ENCODE measurements at places on chromosomes 11 and 22. TPM values are rescaled to one million over a fixed set of nuclear protein-coding genes. Genes with fewer than 3 reads are reported as not detected.

GRM5 gene
- not detected for total RNA-seq

HTR3B gene
- total RNA-seq: not detected

BARX2 gene
- total RNA-seq: 0.12 TPM

ME3 gene
- total RNA-seq: 0.30 TPM

GRCh38 chr11:30741039-30741550 is 154.9 kb upstream of the MPPED2 start:
- DNase-seq: no peak

- no peak for DNase-seq
These were observed 89.0 kb upstream of the BLID start for GRCh38 chr11:122205036-122205435.

DNA sequence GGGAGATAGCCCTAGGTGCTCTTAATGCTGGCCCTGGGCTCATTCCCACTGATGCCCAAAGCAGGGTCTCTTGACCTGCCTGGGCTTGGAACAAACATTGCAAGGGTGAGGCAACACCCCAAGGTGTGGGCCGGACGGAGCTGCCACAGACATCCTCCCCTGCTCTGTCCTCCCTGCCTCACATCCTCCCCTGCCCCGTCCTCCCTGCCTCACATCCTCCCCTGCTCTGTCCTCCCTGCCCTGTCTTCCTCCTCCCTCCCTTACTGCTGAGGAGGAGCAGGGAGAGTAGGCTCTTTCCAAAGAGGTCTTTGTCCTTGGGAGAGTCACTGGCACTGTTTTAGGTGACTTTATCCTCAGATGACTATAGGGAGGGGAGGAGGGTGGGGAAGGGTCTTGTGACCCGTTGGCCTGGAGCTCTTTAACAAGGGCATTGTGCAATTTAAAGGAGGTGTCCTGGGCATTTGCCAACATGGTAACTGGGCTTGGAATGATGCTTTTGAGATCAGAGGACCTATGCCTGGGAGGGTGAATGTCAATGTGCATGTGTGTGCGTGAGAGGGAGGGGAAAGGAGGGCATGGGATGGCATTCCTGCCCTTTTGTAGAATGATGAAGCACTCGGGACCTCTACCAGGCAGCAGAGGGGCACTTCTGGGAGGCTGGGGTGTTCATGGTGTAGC is 700 bp downstream of the FAM180B start:
- DNase-seq: no peak

- peak; percentile 85 for DNase-seq
These were observed 20.7 kb downstream of the SUSD2 start for GRCh38 chr22:24201681-24202614.

DNA sequence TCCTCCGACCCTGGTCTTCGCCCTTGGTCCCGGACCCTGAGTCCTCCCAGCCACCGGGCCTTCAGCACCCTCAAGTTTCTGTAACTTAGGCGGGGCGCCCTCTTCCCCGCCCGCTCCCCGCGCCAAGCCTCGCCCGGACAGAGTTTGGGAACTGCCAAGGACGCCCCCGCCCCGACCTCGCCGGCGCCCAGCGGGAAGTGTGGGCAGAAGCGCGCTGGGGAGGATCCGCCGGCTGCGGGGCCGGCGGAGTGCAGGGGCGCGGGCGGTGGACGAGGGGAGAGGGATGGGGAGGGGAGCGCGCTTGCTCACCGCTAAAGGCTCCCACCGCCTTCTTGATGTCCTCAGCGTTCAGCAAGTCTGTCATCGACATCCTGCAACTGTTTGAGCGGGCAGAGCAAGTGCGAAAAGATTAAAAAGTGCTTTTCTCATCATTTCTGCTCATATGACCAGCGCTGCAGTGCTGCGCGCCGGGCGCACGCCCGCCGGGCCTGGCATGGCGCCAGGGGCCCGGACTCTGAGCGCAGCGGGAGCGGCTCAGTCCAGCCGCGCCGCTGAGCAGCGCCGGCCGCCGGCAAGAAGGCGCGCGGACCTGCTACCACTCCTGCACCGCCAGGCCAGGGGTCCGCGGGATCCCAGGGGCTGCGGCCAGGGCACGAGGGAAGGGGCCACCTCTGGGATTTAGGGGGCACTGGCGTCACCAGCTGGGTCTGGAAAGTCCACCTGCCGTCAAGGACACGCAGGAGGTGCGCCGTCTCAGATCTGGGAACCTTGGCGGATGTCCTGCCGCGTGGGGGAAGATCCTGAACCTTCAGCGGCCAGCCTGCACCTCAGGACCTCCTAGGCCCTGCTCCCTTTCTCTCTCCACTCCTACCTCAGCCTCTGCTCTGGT is at the start of gene PVALB:
Gene PVALB (minus strand): TSS at position 400 of the 889 bp plus-strand sequence. CDS start 30 bp downstream, at position 370.
- DNase-seq: no peak

DNA sequence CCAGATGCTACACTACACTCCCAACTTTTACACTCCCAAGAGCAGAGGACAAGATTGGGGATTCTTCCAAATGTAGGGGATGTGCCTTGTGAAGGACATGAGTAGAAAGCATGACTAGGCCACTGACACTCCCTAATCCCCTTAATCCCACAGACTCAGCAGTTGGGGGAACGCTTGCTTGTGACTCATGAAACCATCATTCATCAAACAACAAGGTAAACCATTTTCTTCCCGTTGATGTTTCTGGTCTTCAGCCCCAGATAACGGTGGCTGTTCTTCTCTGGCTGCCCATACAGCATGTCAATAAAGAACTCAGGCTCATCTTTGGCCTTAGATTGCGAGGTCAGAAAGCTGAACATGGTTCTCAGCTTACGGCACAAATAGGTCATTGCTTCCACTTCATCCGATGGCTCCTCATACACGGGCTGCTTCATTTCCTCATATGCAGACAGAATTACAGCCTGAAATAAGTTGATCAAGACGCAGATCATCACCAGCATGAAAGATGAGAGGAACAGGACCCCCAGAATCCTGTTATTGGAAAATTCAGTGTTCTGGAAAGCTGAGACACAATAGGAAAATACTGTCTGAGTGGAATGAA is 6.4 kb upstream of the CDPF1 start:
- DNase-seq: no peak

GRCh38 chr11:26331911-26332571 is at the start of gene ANO3:
TSS of gene ANO3 (plus strand) at chr11:26332130. CDS start at chr11:26332276, 146 bp downstream.
- DNase-seq: no peak

DNA sequence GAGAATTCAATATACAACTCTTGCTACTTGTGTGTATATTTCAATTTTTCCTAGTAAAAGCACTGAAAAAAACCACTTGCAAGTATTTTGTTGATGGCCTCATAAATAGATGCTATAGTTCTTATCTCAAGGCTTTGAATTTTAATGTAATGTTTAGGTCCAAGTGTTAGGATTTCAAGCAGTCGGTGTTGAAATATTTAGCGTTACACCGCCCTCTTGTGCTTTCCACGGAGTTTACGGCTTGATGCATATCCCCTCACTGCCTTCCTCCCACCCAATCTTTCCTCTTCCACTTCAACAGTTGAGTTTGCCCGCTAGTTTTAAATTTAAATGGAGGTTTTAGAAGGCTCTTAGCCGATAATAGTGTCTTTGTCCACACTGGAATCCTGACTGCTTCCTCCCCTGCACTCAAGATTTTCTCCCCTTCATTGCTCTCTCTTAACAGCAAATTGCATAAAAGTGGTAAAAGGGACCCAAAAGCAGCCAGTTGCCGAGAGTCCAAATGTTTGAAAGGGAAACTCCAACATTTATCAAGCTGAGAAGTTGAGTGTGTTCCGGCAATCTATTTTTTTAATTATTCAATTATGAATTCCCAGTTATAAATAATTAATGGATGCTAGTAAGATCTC is 25.9 kb upstream of the HTATIP2 start:
- DNase-seq: peak; percentile 27

DNA sequence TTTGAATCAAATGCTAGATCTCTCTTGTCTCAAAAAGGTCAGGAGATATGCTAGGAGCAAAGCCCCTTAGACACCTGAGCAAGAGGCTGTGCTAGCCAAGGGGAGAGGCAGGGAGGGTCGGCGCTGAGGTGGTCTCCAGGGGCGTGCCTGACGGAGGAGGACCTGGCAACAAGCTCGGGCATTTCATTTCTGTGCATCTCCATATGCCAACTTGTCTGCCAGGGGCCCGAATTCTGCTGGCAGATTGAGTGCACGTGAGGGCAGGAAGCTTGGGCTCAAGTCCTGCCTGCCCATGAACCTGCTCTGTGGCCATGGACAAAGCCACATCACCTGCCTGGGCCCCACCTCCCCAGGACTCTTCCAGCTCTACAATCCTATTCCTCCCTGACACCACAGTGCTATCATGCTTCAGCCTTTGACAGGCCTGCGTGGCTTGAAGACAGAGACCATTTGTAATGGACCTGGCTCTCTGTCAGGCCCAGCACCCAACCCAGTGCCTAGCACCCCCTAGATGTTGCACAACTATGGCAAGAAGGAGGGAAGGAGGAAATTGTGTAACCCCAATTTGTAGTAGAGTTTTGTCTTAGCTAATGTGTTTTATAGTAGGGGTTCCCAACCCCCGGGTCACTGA is 16.3 kb upstream of the VSIG10L2 start:
- DNase-seq: no peak

DNA sequence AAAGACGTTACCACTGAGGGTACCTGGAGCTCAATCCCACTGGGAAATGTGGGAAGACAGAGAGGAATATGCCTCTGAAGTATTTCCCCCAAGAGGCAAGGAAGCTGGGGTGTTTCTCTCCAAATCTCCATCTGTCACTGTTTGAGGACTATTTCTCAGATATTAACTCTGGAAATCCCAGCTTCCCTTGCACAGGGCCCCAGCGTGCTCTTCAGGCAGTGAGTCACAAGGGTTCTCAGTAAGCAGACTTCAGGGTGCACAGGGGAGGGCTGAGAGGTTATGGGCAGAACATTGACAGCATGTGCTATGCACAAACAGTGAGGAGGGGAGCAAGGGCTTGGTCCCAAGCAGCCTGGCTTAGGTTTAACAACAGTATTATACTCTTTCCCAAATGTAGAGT is 60.9 kb upstream of the EED start:
- no peak for DNase-seq

DNA sequence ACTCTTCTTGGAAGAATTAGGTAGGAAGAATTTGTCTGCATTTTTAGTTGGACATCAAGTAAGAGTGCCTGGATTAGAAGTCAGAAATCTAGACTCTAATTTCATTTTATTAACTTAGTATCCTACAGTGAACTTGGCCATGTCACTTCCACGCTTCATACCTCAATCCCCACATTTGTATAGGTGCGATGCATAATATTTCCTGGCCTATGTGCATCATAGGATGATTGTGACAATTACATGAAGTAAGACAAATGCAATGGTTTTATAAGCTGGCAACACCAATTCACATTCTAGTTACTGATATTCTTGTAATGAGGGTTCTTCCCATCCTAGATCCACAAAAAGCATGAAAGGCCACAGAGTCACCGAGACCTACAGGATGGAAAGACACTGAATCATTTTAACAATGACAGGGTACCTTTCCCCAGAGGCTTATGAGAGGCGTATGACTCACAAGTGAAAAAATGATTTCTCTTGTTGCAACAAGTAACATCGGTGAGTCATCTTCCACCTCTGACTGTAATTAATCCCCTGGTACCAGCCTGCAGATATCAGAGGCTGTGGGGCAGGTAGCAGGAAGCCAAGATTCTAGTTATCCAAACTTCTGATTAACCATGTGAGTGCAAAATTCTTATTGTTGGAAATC is 56.0 kb upstream of the OR5AK2 start:
- peak; percentile 63 for DNase-seq

GRCh38 chr11:60511393-60511792 is 3.8 kb upstream of the MS4A13 start:
- no peak for DNase-seq

- DNase-seq: no peak
These were observed 31.2 kb downstream of the KMT5B start for GRCh38 chr11:68181719-68182451.

- no peak for DNase-seq
These were observed 1651.5 kb downstream of the LRRC4C start for GRCh38 chr11:39807904-39808303.

DNA sequence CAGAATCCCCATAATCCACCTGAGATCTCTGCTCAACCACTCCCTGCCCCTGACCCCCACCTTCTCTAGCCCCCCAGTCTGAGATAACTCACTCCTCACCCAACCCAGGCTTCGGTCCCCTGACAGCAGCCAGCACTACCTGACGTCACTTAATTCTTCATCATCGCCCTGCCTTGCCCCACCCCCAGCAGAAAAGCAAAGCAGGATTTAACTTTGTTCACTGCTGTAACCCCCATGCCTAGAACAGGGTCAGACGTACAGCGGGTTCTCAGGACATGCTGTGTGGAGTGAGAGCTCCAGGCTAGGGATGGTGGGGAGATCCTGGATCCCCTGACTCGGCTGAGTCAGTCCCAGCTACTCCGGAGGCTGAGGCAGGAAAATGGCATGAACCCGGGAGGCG is 45.8 kb downstream of the ELFN2 start:
- DNase-seq: no peak

DNA sequence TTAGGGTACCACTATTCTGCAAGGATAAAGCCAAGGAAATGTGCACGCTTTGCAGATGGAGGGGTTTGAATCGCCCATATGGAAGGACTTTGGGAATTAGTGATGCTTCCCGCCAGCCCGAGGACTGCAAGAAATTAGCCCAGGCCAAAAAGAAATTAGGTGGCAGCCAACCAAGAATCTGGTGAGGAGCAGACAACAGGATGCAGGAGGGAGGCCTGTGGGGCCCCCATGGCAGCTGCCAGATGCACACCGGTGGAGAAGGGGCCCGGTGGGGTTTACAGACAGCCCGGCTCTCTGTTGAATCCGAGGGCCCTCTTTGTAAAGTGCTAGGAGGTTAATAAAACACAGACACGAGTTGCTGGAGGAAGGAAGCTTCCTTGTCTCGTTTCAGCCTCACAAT is 73.5 kb downstream of the TIMP3 start:
- no peak for DNase-seq

DNA sequence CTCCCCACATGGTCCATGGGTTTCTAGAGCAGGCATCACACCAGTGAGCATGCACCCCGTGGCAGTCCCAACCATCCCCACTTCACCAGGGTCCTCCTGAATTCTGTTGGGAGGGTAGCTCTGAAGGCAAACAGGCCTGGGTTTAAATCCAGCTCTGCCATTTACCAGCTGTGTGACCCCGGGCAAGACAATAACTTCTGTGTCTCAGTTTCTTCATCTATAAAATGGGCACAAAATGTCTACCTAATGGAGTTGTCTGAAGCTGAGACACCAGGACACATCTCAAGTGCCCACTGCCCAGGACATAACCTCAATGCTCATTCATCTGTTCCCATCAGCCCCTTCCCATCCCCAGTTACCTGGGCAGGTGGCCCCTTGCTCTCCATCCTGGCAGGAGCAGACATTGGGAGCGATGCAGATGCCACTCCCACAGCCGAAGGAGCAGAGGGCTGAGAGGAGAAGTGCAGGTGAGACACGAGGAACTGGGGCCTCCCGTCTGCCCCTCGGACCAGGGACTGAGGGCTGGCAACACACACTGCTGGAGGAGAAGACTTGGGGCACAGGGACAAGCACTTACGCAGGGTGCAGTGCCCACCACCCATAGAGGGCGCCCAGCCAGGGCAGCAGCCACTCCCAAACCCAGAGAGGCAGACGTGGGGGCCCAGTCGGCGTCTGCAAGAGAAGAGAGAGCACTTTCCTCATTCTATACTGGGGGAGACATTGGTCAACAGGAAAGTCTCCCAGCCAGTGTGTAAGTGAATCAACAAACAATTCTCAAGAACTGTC is 4.0 kb downstream of the VWCE start:
- no peak for DNase-seq

Data from HCT116 (cell line).